ENCODE measurements at places on chromosomes 7 and 10.

- no peak for DNase-seq
Observed at GRCh38 chr10:17161775-17162174, 32.2 kb upstream of the CUBN start.

DNA sequence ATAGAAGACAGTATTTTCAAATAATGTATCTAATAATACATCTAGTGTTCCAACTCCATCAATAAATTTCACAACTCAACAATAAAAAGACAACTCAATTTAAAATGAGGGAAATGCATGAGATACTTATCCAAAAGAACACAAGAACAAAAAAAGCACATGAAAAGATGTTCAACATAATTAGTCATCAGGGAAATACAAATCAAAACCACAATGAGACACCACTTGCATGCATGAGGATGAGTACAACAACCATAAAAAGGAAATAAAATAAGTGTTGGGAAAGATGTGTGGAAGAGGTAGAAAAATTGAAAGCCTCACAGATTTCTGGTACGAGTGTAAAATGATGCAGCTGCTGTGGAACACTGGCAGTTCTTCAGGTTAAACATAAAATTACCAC, 111.6 kb upstream of the PTPRZ1 start:
- DNase-seq = no peak

- DNase-seq = no peak
Observed at GRCh38 chr10:4586776-4587175, 239.2 kb upstream of the AKR1E2 start.

DNA sequence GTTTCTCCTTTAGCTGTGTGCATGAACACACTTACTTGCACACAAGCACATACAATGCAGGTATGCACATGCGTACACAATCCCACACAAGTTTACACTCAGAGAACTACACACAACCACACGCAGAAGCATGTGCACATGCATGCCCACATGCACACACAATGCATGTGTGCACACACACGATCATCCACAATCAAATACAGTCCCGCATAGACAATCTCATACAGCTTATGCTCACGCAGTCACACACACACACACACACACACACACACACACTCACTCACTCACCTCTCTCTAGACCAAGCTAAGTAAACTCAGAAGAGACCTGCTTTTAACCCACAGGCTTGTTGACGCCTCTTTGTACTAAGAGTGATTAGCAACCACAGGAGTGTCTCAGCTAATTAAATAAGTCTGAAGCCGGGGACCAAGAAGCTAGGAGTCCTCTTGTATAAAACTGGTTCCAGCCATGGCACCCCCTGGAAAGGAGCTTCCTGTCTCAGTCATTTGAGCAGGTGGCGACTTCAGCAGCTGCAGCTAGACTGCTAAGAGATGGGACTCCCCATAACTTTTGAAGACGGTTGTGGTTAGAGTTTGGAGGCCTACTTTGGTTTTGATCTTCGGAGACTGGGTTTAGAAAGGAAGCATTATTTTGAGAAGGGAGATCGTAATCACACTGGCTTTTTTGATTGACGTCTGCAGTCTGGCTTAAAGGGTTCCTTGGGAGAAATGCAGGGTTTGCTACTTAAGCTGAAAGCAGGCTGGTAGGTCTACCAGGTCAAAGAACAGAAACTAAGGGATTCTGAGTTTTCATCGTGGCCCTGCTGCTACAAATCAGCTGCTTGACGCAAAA, 82.3 kb upstream of the ADRB1 start:
- DNase-seq = peak; percentile 29

GRCh38 chr7:124532166-124532565, 233.4 kb downstream of the GPR37 start:
- DNase-seq = no peak

- no peak for DNase-seq
Observed at GRCh38 chr7:108824840-108825580, 255.3 kb downstream of the DNAJB9 start.

DNA sequence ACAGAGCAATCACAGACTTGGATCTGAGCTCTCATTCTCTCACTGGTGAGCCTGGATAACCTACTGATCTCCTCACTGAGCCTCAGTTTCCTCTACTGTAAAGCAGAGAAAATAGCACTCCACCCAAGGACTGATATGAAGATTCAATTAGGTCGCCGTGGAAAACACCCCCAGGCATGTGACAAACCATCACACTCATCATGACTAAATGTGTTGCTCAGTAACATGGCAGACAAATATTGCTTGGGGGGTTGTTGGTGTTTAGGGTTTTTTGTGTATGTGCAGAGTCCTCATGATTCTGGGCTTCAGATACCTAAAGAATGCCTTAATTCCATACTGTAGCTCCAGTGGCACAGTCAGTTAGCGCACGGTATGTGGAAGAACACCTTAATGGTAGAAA, 122.1 kb upstream of the TCF7L2 start:
- DNase-seq = no peak

DNA sequence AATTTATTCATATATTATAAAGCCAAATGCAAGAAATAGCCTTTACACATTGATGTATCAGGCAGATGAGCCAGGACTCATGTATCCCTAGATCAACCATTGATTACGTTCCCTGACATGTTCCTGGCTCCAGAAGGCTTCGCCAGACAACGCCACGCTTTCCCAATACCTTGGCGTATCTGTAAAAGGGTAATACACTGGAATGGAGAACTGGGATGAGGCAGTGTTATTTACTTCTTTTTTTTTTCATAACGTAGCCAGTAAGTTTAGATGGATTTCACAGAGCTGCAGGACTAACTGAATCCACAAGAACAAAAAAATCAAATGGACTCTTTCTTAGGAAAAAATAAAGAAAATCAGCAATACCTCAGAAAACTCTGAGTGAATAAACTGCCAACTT, 588.1 kb upstream of the SEMA3D start:
- DNase-seq = no peak

- no peak for DNase-seq
Observed at GRCh38 chr10:111968647-111969046, 214.9 kb downstream of the GPAM start.

DNA sequence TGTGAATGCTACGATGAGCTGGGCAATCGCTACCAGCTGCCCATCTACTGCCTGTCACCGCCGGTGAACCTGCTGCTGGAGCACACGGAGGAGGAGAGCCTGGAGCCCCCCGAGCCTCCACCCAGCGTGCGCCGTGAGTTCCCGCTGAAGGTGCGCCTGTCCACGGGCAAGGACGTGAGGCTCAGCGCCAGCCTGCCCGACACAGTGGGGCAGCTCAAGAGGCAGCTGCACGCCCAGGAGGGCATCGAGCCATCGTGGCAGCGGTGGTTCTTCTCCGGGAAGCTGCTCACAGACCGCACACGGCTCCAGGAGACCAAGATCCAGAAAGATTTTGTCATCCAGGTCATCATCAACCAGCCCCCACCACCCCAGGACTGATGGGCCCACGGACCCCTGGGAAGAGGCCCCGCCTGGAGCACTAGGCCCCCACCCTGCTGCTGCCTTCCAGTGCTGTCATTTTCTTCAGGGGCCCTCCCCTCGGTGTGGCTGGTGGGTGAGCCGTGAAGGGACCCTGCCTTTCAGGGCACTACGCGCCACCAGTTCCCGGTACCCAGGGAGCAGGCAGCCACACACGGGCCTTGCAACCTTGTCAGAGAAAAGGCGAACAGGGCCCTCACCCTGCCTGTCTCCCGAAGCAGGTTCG, 2.3 kb upstream of the ANKRD2 start:
- DNase-seq = no peak

GRCh38 chr10:120387326-120387725, 69.7 kb upstream of the PLPP4 start:
- no peak for DNase-seq

DNA sequence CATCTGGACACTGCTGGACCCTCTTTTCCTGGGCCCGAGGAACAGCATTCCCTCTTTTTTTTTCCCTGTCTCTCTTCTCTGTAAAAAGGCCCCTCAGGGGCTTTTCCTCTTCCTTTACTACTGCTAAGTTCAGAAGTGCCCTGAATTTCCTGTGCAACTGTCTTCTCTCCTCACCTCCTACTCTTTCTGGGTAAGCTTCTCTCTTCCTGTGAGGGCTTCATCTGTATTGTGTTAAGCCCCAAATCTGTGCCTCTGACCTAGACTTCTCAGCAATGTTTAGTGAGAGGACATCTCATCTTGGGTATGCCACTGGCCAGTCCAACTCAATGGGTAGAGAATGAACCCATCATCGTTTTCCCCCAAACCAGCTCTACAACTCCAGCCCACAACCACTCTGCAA, 174.2 kb downstream of the PTEN start:
- no peak for DNase-seq

DNA sequence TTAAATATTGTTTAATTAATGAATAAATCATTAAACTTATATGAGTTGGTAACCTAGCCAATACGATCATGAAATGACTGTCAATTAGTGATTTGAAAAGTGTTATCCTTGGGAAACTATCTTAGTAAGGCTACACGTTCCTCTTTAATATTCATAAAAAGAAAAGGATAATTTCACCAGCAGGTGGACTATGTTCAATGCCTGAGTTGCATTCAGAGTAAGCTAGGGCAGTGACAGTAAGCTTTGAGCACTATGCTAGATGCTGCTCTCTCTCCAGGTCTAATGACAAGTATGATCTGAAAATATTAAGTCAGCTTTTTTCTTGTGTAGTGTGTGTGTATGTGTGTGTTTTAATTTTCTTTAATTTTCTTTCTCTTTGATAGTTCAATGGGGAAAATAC, 486.3 kb upstream of the PCDH15 start:
- DNase-seq = no peak

DNA sequence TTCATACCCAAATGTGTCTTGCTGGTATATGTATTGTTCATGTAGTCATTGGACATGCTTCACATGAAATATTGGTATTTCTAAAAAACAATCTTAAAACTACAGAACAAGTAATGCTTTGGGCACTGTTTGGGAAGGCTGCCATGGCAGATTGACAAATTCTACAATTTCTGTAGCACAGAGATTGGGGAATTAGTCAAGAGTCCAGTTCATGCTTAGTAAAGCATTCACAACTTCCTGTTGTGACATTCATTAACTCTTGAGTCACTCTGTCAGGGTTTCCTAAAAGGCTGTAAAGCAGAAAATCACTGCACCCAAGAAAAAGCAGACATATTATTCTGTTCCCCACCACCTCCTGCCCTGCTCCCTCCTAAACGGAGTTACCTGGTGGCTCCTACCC, 398.9 kb downstream of the PHTF2 start:
- DNase-seq = no peak

- DNase-seq = no peak
Observed at GRCh38 chr7:128073671-128074310, 42.6 kb upstream of the LRRC4 start.

- no peak for DNase-seq
Observed at GRCh38 chr7:36285276-36285675, 104.4 kb upstream of the ANLN start.

DNA sequence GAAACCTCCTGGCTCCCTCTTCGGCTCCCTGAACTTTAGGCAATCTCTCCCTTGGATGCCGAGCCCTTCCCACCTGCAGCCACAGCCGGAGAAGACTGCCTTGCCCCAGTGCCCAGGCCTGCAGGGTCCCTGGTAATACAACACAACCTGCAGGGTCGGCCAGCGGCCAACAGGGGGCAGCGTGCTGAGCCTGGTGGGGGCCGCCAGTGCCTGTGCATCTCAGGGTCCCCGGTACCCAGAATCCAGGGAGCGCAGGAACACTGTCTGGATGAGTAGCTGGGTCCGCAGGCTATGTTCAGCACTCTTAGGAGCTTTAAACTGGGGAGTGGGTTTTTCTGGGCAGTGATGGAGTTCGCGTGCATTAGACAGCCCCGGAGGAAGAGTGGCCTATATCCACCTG, 17.5 kb upstream of the C10orf71 start:
- DNase-seq = no peak

GRCh38 chr7:69847921-69848612, 249.8 kb downstream of the AUTS2 start:
- DNase-seq = no peak

GRCh38 chr7:52962402-52963076, 72.9 kb upstream of the POM121L12 start:
- no peak for DNase-seq

GRCh38 chr7:2140216-2141020, 92.3 kb downstream of the MAD1L1 start:
- DNase-seq = no peak
